Activated CD4-positive, alpha-beta T cell treated with anti-CD3 and anti-CD28 coated beads, Interleukin-2, amount 50 U/mL, for 4 hours (primary cell): ENCODE measurements at places on chromosomes 1 and 21.

DNA sequence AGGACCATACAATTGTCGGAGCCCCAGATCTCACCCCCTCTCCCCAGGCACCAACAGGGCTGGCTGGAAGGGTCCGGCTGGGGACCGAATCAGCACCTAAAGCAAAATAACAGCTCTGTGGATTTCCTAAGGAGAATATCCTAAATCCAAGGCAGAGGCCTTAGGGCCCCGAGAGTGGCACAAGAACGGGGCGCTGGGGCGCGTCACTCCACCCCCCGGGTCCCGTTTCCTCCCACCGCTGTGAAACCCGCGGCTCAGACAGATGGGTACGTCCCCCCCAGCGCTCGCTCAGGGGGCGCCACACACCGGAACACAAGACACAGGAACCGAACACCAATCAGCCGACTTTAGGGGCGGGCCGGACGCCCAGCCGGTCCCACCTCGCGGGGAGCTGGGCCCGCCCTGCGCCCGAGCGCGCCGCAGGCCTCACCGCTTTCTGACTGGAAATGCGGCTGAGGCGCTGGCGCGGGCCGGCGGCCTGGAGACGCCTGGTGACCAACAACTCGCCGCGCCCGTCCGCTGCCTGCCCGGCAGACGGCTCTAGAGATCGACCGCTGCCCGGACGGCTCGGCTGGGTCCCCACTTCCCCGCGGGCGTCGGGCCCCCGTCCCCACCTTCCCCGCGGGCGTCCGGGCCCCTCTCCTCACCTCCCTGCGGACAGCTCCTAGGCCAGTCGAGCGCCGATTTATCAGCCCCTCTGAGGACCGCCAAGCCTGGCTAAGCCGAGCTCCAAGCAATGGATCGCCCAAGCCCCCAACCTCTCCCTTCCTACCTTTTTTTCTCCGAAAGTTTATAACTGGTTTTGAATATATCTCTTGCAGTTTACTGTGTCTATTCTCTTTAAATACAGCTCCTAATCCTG, at the start of gene HFM1:
HFM1 (minus strand) TSS at position 687 of the 862 bp plus-strand sequence. CDS start 3,755 bp downstream, outside the sequence.
- no peak for DNase-seq

DNA sequence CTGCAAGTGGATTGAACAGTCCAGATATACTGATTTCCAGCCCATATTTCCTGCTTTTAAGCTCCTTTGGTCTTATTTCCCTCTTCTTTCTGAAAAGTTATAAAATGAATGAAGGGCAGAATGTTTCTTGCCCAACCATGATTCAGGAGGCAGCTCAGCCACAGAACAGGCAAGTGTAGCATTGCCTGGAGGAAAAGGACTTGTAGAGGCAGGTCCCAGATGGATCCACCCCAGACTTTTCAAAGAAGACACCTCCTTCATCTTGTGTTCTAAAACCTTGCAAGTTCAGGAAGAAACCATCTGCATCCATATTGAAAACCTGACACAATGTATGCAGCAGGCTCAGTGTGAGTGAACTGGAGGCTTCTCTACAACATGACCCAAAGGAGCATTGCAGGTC, at the start of gene CLCA2:
CLCA2 (plus strand) TSS at position 299 of the 400 bp plus-strand sequence; CDS start at position 376, 77 bp downstream.
- no peak for DNase-seq

- DNase-seq: no peak
Observed at GRCh38 chr1:41848216-41848952, 70.3 kb downstream of the HIVEP3 start.

DNA sequence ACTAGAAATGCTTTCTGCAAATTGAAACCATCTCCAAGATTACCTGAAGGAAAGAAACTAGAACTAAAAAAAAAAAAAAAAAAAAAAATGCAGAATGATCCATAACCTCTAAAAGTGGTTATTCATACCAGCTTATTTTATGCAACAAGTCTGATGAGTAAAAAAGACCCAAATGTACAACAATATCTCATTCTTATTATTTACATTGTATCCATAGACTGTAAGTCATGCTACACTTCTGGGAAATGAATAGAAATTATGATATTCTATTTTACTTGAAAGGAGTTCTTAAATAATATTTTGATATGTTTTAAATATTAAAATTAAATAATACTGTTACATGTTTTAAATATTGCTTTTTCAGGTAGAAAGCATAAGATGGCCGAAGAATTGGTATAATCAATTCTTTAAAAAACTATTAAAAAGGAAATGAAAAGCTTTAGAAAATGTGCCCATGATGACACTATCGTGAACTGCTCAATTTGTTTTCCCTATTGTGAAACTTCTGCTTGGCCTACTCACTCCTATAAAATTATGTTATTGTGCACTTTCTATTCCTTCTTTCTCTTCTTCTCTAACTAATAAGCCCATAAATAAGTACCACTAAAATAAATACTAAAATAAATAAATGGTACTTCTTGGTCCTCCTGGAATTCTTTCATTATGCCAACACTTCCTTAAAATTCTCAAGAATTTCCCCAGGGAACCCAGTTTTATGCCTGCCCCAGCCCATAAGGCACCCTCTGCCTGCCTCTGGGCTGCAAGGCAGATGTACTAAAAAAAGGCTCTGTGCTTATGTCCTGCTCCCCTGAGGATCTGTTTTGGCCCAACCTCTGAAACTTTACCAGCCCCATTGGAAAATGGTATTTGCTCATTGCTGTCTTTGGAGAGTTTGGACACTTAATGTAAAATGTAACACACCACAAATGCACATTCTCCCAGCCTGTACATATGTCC, 18.1 kb downstream of the SAMSN1 start:
- DNase-seq: no peak

DNA sequence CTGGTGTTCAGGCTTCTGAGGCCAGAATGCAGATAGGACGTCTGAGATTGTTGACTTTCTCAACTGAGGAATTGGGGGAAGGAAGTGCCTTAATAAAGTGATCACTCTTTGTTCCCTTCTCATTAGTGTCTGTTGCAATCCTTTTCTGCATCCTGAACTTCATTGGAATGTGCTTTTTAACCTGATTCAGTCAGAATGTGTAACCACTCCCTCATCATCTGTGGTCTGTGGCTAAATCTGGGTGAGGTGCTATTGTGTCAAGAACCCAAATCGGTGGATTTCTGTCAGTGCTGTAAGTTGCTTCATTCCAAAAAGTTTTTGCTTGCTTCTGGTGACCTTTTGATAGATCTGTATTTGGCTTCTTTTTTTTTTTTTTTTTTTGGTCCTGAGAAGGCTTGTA, 38.2 kb downstream of the ARID1A start:
- no peak for DNase-seq

DNA sequence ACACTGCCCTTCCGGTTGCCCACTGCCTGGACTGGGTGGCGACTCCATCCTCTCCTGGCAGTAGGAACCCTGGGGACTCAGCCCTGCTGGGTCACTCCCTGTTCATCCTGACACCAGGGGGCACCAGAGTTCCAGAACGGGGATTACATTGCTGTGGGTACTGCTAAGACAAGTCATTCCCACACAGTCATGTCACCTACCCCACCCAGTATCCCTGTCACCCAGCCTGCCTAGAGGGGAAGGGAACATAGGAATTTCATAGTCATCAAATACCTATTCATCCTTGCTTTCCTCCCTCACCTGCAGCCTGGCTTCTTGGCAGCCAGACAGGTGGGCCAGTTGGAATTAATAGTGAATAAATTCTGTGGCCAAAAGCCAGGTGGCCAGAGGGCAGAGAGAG, 9.8 kb upstream of the SFN start:
- DNase-seq: peak; percentile 80

DNA sequence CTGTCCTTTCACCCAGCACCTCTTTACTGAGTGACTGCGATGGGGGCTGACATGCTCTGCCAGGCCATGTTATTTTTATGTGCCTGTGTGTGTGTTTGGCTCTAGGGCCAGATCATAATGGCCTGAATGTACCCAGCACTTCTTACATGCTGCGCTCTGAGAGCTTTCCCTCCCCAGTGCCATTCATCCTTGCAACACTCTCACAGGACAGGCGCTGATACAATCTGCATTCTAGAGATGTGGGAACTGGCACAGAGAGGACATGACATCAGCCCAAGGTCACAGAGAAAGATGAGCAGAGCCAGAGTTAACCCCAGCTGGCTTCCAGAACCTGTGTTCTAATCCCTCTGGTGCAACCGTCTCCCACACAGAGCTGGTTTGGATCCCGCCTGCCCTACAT, 54.5 kb downstream of the ARHGEF10L start:
- DNase-seq: no peak

DNA sequence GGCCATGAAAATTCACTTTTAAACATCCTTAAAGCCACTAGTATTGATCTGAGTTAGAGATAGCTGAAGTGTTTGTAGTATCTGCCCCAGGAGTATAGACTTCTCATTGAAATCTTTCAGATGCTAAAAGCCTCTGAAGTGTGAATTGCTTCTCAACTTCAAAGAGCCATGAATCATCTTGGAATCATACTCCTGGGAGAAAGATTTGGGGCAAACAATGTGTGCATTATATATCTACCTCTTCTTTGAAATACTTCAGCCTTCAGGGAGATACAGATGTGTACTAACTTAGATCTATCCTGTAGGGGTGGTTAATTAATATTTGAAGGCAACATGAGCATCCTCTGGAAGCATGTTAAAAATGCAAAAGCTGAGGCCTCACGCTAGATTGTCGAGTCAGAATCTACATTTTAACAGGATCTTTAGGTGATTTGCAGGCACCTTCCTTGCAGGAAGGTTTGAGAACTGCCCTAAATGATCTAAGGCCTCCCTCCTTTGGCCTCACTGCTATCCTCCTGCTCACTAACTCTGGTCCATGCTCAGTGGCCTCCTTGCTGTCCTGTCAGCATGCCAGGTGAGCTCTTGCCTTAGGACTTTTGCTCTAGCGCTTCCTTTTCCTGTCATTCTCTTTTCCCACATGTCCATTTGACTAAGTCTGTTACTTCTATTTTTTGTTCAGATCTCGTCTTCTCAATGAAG, 6.0 kb upstream of the SCYL3 start:
- no peak for DNase-seq

DNA sequence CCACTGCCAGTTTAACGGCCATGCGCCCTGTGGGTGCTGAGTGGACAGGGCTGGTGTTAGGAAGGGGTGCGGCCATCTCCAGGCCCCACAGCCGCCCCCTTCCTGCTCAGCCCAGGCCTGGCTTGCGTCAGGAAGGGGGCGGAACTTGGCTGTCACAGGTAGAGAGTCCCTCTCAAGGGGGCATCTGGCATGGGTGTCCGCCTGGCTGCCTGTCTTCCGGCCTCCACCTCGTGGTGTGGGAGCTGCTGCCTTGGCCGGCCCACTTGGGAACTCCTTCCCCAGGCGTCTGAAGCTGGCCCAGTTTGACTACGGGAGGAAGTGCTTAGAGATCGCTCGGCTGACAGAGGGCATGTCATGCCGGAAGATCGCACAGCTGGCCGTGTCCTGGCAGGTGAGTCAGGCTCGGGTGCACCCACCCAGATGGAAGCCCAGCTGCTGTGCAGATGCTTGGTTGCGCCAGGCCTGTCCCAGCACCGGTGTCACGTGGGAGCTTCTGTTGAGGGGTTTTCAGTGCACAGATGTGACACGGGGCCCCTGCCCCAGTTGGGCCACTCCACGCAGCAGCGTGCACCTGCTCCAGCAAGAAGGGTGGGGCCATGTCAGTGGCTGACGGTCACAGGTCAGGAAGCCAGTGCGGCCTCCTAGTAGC, 9.1 kb upstream of the ATAD3B start:
- DNase-seq: no peak

DNA sequence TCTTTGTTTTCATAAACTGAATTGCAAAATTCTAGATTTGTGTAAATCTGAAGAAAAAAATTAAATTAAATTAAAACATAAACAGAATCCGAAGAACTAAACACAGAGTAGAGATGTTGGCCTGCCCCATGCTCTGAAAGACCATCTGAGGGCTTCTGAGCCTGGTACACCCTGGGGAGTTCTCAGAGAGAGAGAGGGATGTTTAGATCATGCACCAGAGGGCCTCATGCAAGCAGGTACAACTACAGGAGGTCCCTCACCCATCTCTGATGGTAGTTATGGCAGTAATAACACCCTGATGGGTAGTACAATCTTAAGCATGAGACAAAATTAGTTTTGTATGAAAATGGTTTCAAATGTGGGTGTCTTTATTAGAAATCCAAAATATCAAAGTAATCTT, 127.7 kb downstream of the TGFB2 start:
- DNase-seq: no peak
